ENCODE measurements at places on chromosomes 5 and 9.

- no peak for DNase-seq
Measured at GRCh38 chr5:54895816-54896341, 89.5 kb downstream of the ESM1 start.

- DNase-seq, result no peak
Measured at GRCh38 chr9:81666123-81666522, 23.2 kb downstream of the TLE1 start.

DNA sequence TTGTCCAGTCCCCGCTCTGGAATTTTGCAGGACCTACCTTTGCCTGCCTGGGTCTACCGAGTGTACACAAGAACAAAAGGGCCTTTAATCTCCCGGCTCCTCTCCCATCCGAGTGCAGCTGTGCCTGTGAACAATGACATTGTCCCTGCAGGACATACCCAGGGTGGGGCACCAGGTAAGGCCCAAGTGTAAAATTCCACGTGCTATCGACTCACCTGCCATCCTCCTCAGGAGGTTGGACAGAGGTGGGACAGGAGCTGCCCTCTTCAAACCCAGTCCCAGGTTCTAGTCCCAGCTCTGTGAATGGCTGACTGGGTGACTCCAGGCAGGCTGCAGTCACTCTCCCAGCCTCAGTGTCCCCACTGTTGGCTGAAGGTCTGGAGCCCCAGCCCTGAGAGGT, 159.6 kb upstream of the ALDH1B1 start:
- no peak for DNase-seq

GRCh38 chr9:137193771-137194170, 5.3 kb downstream of the SSNA1 start:
- DNase-seq, result no peak

GRCh38 chr5:75331-76320, 16.3 kb upstream of the PLEKHG4B start:
- no peak for DNase-seq

DNA sequence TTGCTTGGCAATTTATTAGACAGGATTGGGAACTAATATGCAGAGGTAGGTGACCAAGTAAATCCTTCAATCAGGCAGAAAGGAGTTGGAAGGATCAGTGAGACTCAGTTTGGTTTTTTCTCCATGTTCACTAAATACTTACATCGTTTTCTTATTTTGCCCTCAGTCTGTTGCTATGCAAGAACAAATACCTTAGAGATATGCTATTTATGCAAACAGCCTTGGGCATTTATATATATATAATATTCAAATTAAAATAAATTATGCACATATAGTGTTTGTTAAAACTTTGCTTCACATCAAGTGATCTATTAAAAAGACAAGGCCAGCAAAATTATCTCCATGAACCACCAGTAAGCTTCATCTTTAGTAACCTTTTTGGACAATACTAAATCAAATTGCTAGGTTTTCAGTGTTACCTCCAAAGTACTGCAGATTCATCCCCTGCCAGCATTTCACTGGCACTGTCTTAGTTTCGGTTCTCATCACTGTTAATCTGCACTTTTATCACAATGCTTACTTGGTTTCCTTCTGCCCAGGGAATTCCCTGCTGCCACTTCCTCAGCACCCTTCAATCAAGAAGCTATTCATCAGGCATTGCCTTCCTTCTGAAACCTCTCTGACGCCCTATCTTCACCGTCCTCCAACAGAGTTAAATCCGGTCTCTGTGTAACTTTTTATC, 26.0 kb upstream of the LIFR start:
- no peak for DNase-seq

DNA sequence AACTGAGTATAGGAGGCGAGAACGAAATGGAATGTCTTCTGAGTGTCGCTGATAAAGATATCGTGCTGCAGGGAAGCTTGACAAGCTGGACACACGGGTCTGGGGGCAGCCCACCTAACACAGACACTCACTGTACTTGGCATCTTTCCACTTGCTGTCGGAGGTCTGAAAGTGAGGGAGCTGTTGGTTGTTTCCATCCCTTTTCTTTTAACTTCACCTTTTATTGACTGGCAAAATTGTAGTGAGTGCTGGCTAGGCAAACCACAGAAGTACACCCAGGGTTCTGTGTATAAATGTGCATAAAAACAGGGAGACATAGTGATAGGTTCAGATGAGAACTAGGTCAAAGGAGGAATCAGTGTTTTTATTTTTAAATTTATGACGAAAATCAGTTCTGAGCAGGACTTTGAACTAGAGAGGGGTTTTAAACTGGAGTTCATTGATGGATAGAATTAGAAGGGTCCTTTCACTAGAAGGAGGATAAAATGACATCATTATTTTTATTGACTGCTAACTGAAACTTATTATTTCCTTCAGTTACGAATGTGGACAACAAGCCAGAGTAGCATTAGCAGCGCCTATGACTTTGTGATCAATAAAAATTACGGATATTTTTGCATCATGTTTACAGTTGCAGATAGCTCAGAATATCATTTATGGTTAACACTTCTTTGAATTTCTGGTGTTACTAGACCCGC, 817 bp downstream of the GAPVD1 start:
- DNase-seq, result no peak

- DNase-seq, result no peak
Measured at GRCh38 chr9:120264528-120264927, 315.4 kb downstream of the CDK5RAP2 start.

- DNase-seq, result no peak
Measured at GRCh38 chr9:106600955-106601560, 261.9 kb upstream of the ZNF462 start.

- DNase-seq, result no peak
Measured at GRCh38 chr9:101639311-101639710, 44.5 kb upstream of the PPP3R2 start.

DNA sequence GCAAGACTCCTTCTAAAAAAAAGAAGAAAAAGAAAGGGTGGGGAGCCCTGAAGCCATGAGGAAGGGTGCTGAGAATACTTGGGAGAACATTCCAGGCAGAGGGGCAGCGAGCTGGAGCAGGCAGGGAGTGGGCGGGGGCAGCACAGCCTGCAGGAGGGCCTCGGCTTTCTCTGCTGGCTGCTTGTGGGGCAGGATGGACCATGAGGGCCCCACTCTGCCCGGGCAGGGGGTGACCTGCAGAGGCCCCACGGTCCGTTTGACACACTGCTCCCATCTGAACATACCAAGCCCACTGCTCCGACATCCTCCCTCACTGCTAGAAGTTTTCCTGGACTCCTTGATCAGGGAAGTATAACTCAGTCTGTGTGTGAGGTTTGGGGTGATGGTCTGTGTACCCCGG, 11.7 kb upstream of the NUP214 start:
- no peak for DNase-seq

- no peak for DNase-seq
Measured at GRCh38 chr5:154213592-154213991, 23.1 kb downstream of the GALNT10 start.

- no peak for DNase-seq
Measured at GRCh38 chr9:84447305-84447704, 106.7 kb upstream of the SLC28A3 start.

GRCh38 chr5:96297290-96297689, 135.8 kb downstream of the PCSK1 start:
- DNase-seq, result no peak

- DNase-seq, result no peak
Measured at GRCh38 chr9:15160673-15161072, 146.3 kb downstream of the TTC39B start.

DNA sequence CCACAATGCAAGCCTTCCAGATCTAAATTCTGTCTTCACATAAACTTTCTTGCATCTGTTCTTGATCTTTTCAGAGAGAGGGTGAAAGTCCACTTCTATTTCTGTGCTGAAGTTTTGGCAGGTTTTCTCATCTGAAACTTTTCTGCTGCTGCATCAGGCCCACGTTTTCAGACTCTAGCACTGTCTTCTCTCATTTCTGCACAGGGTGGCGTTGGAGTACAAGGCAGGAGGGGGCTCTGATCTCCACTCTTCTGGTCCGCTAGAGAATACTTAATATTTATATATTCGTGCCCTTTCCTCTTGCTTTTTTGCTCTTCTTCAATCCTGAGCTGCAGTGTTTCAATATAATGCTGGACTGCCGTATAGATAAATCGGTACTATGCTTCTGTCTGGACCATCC, 204.0 kb upstream of the PRDM9 start:
- no peak for DNase-seq

DNA sequence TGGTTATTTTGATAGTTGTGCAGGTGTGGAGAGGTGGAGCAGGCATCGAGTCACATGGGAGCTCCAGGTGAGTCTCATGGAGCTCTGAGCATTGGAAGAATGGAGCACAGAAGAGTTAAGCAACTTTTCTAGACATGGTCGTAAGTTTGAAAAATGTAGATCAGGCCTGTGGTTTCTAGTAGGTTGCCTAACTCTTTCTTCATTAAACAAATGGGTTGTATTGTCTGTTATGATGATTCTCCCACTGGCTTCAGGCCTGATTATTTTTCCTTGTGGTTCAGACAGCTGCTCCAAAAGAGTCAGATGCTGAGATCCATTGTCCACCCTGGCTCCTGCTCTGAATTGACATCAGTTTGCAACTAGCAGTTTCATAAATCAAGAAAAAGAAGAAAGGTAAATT, 80.3 kb upstream of the RPS23 start:
- no peak for DNase-seq

- no peak for DNase-seq
Measured at GRCh38 chr5:4907571-4907970, 232.6 kb upstream of the ADAMTS16 start.

DNA sequence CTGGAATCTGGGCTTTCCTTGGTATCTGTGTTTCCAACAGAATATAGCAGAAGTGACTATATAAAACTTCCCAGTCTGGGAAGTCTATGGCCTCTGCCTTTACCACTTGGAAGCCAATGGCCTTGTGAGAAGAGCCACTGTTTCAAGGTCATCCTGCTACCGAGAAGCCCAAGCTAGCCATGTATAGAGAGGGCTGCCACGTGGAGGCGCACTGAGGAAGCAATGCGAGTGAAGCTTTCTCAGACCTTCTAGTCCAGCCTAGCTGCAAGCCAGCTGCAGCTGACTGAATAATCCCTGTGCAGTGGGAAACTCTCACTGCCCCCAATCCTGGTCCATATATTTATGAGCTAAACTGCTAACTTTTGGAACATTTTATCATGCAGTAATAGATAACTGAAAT, 661.8 kb upstream of the RIOK2 start:
- no peak for DNase-seq

- DNase-seq, result no peak
Measured at GRCh38 chr5:136080113-136080482, 51.3 kb downstream of the TGFBI start.

DNA sequence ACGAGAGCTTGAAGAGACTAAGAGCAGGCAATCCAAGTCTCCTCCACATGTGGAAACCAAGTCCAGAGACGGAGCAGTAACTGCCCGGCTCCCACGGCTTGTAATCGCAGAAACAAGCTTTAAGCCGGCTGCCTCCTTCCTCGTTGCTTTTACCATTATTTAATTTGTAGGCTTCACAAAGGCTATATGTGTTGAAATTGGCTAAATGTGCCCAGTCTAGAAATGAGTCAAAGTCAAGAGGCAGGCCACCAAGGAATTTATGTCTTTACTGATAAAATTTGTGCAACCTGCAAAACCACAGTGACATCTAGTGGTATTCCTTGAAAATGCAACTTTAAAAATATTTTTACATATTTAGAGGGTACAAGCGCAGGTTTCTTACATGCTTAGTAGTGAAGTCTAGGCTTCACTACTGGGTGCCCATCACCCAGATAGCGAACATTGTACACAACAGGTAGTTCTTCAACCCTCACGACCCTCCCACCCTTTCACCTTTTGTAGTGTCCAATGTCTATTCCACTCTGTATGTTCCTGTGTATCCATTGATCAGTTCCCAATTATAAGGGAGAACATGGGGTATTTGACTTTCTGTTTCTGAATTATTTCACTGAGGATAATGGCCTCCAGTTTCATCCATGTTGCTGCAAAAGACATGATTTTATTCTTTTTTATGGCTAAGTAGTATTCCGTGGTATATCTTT, 33.5 kb upstream of the EBF1 start:
- no peak for DNase-seq

DNA sequence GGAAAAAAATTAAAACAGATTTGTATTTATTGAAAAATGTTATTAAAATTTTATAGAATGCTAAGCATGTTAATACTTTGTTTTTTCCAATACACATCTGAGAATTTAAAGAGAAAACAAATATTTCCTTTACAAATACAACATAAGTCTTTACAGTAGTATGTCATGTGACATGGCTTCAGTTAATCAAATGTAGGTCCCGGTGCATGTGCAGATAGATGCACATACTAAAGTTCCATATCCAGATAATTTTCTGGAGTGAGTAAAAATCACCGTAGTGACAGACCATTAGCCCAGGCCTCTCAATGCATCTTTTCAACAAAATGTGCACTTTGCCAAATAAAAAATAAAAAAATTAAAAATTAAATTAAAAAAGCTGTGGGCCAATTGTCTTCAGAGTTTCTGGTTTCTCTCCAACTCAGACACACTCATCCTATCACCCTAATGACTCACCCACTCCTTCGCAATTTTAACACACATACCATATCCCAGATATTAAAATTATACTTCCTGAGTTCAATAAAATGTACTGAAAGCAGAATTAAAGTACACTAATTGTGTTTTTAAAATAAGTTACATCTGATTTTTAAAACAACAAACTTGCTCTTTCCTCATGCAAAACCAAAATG, 508.1 kb downstream of the NR2F1-AS1 start:
- DNase-seq, result no peak

- no peak for DNase-seq
Measured at GRCh38 chr5:151047814-151048425, 27.5 kb downstream of the GPX3 start.

DNA sequence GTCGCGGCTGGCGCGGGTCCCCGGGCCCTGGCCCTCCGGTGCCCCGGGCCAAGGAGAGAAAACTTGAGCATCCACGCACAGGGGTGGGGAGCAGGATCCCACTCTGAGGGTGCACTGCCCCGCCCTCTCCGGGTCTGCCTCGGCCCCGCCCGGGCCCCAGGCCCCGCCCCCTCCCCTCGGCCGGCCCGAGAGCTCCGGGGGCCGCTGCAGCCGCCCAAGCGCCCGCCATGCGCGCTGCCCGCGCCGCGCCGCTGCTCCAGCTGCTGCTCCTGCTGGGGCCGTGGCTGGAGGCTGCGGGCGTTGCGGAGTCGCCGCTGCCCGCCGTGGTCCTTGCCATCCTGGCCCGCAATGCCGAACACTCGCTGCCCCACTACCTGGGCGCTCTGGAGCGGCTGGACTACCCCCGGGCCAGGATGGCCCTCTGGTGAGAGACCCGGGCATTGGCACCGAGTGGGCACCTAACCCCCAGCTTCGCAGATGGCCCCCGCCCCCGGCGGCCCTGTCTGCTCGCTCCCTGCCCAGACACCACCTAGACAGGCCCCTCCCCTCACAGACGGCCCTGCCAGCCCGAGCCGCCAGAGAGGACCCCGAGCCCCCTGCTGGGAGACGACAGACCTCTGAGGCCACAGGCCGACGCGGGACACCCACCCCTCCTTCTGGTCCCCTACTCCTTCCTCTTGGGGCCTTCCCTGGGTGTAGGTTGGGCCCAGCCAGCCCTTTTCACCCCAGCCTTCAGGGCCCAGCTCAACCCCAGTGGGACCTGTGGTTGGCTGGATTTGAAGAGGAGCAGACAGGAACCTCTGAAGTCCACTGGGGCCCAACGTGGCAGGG, at the start of gene CERCAM:
TSS of gene CERCAM (plus strand) at position 207 of the 831 bp plus-strand sequence. CDS start at position 228, 21 bp downstream.
- peak; percentile 54 for DNase-seq

All from D721Med (cell line).